Heart left ventricle (tissue), 16 donors: ENCODE measurements at places on chromosomes 3 and 15.

- DNase-seq: no peak
These were observed 36.1 kb downstream of the IL17RD start for GRCh38 chr3:57128826-57129667.

GRCh38 chr3:53244271-53244670 is 11.6 kb downstream of the TKT start:
- no peak for DNase-seq

- DNase-seq: no peak
These were observed 78.2 kb downstream of the ATG7 start for GRCh38 chr3:11350374-11350773.

DNA sequence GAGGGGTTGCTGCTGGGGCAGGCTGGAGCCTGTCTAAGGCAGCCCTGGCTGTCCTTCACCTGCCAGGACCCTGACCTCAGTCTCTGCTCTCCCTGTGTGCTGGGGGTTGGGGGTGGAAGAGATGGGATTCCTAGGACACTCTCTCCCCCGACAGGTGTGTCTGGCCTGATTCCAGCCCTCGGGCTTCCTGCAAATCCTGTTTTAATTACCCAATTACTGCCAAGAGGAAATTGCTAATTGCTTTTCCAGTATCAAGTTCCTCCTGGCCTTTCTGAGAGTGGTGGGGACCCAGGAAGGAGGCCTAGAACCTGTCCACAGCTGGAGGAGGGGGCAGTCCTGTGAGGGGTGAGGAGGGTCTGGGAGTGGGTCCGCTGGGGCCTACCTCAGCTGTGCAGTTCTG is 15.8 kb downstream of the PLXNA1 start:
- no peak for DNase-seq

DNA sequence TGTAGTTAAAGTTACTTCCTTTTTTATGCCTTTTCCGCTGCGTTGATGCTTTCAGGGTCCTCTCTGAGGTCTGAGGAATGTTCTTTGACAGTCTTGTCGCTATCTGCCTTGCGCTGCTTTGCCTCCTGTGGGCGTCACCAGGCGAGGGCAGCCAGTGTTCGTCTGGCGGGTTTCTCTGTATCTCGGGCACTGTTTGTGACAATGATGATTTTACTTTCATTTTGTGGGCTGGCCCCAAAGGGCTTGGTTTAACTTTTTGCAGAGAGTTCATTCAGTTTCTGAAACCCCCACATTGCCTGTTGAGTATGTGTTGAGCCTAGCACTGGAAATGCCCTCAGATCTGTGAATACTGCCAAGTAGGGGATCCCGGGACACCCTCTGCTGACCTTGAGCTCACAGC is 24.6 kb upstream of the SACM1L start:
- DNase-seq: no peak

GRCh38 chr3:24385012-24385615 is 109.5 kb downstream of the THRB start:
- no peak for DNase-seq

GRCh38 chr3:149089395-149089794 is 3.1 kb upstream of the HLTF start:
- no peak for DNase-seq

GRCh38 chr3:195007766-195008165 is 263.2 kb downstream of the XXYLT1 start:
- DNase-seq: no peak
